ENCODE measurements at places on chromosomes 3 and 15. TPM values are rescaled to one million over a fixed set of nuclear protein-coding genes. Genes with fewer than 3 reads are reported as not detected.

DNA sequence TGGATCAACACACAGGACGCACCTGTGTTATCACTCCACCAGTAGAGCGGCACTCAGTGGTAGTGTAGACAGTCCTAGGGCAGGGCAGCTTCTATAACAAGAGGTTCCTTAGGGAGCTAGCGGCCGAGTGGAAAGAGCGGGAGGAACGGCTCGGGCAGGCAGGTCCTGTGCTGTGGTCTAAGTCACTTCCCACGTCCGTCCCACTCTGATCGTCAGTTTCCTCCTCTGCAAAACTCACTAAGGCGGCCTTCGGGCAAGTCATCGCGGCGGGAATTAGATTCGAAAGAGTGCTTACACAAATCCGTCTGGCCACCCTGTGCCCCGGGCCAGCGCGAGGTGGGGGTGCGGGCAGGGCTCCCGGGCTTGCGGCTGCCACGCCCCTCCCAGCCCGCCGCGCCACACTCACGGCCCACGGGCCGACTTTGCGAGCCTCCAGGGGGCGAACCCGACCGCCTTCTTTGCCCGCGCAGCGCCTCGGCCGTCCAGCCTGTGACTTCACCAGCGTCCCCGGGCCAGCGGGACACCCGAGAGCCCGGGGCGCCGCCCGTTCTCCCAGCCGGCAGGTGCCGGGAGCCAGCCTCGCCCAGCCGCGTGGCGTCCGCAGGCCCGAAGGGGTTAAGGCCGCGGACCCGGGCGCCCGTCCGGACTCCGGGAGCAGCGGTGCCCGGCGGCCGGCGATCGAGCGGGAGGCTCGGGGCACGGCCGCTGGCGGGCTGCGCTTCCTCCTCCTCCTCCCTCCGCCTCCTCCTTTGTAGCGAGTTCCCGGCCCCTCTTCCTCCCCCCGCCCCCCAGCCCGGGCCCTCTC is 416 bp upstream of the CORO2B start:
- DNase-seq = peak; percentile 18

DNA sequence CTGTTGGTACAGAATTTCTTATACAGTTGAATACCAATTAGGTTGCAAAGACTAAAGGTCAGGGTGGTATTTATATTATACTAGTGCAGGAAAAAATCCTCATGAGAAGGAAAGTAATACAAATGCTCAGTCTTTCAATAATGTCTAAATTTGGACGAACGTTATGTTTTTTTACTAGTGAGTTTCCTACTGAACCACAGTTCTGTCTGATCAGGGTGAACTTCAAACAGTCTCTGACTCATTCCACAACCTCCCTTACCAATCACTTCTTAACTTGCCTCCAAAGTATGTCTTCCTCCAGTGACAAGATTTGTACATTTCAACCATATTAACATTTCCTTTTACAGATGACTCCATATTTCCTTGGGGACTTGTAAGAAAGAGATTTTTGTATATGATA is 3.4 kb downstream of the TMEM212 start:
- DNase-seq = no peak

DNA sequence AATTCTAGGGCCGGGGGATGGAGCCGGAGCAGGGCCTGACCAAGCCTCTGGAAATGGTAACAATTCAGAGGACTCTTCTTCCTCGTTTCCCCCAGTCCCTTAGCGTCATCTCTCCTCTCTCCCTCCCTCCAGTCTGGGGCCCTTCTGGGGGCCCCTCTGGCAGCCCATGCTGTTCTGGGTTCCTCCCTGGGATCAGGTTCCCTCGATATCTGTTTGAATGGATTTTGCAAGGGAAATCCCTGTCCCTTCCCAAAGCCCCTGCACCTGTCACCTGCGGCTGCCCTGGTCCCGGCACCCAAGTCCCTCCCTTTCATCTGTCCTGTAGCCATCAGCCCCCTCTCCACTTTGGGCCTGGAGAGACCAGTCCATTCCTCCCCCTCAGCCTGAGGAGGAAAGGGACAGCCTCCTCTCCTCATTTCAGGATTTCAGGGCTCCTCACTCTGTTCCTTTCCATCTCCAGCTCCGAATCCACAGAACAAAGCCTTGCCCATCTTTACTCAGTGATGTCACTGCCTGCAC is 1.7 kb upstream of the PLCB2 start:
- no peak for DNase-seq

DNA sequence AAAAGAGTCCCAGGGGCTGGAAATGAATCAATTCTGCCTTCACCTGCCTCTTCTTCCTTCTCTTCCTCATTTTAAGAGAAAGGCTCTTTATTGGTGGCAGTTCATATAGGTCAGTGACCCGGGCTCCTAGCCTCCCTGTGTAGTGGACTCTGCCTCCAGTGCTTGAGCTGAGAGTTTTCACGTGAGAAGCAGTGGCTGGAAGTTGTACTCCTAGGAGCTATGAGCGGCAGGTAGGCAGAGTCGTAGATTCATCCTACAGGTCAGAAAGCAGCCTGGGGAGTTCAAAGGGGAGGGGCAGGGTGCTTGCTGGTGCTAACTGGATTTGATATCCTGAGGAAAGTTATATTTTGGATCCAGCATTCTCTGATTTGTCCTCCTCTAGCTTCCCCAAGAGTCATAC is 101.1 kb downstream of the RPLP1 start:
- no peak for DNase-seq

TICRR gene
- total RNA-seq = 18.5 TPM

Data from activated CD4-positive, alpha-beta memory T cell treated with anti-CD3 and anti-CD28 coated beads, Interleukin-2, amount 10 ng/mL, durations not matched to agents 7 days and 5 days (primary cell).